CD4-positive, alpha-beta T cell treated with Interleukin-4 for 4 hours (primary cell): ENCODE measurements at places on chromosomes 4 and X.
A peak's percentile ranks its signal among the peaks of the same experiment; 100 is the strongest.

- no peak for DNase-seq
These were observed 53.2 kb upstream of the EPGN start for GRCh38 chr4:74255096-74255495.

DNA sequence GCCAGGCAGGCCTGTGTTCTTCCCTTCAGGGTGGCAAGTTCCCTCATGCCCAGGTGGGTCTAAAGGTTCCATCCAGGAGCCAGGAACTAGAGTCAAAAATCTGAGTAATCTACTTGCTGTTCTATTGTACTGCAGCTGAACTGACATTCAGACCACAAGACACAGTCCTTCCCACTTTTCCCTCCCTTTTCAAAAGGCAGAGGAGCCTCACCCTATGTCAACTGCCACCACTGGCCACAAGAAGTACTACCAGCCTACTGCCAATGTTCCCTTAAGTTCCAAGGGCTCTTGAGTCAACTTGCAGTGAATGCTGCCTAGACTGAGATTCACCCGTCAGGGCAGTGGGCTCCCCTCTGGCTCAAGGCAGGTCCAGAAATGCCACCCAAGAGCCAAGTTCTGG is 133.5 kb downstream of the FAM47B start:
- DNase-seq = no peak

DNA sequence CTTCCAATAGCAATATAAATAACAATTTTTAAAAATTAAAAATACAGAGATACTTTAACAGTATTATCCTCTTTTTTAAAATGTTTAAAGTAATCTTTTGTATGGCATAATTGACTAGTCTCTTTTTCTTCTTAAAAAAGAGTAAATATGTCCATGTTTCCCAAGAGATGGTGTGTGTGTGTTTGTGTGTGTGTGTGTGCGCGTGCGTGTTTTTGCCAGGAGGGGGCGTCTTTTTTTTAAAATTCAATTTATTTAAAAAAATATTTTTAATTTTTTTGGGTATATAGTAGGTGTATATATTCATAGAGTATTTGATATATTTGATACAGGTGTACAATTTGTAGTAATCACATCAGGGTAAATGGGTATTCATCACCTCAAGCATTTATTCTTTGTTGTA is 1073.7 kb downstream of the PCDH7 start:
- DNase-seq = no peak

DNA sequence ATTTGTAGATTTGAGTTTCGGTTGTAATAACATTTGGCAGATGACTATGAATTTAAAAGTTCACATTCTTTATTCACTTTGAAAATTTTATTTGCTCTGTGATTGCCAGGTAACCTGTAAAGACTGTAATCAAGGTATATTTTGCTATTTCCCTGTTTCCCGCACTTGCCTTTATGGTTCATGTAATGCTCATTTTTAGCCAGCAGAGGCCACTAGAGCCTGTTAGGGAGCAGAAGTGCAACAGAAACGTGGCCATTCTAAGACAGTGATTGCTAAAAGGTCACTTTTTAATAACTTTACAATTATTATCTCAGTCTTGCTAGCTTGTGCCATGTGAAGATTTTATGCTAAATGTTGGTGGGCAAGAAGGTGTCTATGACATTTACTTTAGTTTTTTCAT is 12.4 kb downstream of the YIPF6 start:
- DNase-seq = peak; percentile 49

DNA sequence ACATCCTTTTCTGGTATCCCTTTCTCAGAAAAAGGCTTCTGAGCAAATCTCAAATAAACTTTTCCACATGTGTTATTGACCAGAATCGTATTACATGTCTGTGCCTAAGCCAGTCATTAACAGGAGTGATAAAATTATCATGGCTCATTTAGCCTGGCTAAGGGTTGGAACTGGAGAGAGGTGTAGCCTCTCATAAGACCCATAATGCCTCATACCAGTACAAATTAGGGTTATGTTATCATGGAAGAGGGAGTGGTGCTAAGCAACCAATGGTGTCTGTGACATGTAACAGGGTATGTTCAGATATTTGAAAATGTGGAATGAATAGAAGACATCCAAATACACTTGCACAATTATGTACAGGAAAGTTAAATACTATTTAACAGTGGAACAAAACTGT is 99.6 kb upstream of the CCDC160 start:
- DNase-seq = no peak

DNA sequence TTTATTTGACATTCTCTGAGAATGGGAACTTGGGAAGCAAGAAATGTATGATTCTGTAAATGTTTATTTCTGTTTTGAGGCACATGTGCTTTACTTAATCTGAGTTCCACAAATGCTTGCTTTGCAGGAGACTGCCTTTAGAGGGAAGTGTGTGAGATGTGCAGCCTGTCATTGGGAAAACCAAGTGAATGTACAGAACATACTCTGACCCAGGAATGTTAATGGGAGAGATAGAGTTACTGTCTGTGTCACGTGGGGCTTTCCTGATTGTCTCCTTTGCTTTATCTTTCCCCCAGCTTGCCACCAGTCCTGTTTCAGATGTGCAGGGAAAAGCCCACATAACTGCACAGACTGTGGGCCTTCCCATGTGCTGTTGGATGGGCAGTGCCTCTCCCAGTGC is 218.6 kb upstream of the ANXA3 start:
- no peak for DNase-seq

DNA sequence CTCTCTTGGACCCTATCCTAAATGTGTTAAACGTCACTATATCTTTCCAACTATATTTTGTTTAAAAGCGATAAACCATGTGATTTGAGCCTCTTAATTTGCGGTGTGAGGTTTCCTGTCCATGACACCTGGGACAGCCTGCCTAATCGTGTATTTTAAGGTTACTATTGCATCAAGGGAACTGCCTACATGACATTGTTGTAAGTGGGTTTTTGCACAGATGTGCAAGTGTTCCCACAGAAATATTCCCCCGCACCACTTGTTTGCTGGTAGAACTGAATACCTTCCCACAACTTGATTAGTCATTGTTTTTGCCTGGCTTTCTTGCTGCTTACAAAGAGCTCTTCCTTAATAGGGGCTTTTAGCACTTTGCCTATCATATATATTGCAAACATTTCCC is 5.1 kb upstream of the FAM184B start:
- no peak for DNase-seq

- no peak for DNase-seq
These were observed 7.7 kb upstream of the ADGRL3 start for GRCh38 chr4:61192392-61192791.

- no peak for DNase-seq
These were observed 111.9 kb downstream of the ADAMTS3 start for GRCh38 chr4:72457158-72457557.

DNA sequence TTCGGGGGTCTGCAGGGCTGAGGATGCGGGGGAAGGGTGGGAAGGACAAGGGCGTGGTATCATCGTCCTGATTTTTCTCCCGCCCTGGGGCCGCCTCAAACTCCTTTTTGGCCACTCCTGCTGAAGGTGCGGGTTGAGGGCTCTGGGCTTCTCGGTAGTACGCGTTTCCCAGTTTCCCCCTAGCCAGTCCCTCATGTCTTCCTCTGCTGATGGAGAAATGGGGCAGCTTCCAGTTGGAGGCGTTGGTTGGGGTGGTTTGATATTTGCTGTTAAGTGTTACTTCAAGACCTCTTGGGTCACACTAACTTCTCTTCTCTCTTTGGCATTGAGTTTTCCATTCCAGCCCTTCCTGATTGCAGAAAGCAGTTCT is 482 bp downstream of the GSTCD start:
- no peak for DNase-seq

- DNase-seq = peak; percentile 2
These were observed 81.7 kb downstream of the ZC4H2 start for GRCh38 chrX:64894454-64895038.

- no peak for DNase-seq
These were observed 24.5 kb downstream of the FLNA start for GRCh38 chrX:154349979-154350378.

- DNase-seq = no peak
These were observed 128.5 kb downstream of the LARP7 start for GRCh38 chr4:112765317-112765974.

DNA sequence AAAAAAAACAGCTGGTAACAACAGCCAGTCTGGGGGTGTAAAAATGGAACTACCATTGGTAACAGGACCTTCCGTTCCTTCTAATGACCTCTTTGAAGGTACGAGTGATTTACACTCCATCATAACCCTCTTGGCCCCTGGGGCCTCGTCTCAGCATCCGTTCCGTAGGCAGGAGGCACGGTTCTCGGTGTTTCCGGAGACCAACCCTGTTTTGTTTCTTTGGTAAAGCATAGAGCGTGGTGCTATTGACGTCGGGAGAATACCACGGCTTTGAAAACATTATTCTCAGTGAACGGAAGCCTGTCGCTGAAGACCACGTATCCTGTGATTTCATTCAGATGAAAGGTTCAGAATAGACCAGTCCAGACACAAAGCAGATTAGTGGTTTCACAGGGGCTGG is 198.9 kb downstream of the ASMT start:
- no peak for DNase-seq

- no peak for DNase-seq
These were observed 811 bp downstream of the FLNA start for GRCh38 chrX:154373340-154374306.
